ENCODE measurements at places on chromosomes 2 and 18. TPM values are rescaled to one million over a fixed set of nuclear protein-coding genes. Genes with fewer than 3 reads are reported as not detected.

MALT1 gene
- total RNA-seq: 24.2 TPM

GEN1 gene
- total RNA-seq: 21.1 TPM

GAREM1 gene
- 0.86 TPM for total RNA-seq

BMP10 gene
- not detected for total RNA-seq

BUB1 gene
- total RNA-seq: 89.8 TPM

Data from PC-3 (cell line).